ENCODE measurements at places on chromosomes 1 and 21. TPM values are rescaled to one million over a fixed set of nuclear protein-coding genes. Genes with fewer than 3 reads are reported as not detected.

The RIIAD1 gene
- not detected for total RNA-seq

The PEAR1 gene
- 11.0 TPM for total RNA-seq

The RUNX1 gene
- total RNA-seq, result 2.7 TPM

The CCDC28B gene
- 16.3 TPM for total RNA-seq
